ENCODE measurements at places on chromosomes 6 and 20.
A peak's percentile ranks its signal among the peaks of the same experiment; 100 is the strongest.

- no peak for DNase-seq
Measured at GRCh38 chr6:133341607-133342158, 100.5 kb downstream of the EYA4 start.

DNA sequence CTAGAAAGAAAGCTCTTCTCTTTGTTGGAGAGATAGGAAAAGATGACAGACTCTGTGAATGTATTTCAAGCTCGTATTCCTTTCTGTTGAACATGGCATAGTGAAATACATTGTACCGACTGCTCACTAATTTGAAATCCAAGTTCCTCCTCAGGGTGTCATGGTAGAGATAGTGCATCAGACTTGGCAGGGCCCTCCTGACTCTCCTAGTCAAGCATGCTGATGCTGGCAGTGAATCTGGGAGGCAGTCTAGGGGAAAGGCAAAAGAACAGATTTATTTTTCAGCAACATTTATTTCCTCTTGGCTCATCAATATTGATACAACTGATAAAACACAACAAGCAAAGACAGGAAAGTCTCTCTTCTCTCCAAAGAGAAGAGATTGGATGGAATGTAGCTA, 356.3 kb upstream of the IRAK1BP1 start:
- DNase-seq, result no peak

- DNase-seq, result peak; percentile 61
Measured at GRCh38 chr6:118660218-118660569, 8.8 kb upstream of the CEP85L start.

- DNase-seq, result no peak
Measured at GRCh38 chr6:11952316-11952715, 59.8 kb upstream of the HIVEP1 start.

- no peak for DNase-seq
Measured at GRCh38 chr20:8388141-8388540, 256.1 kb downstream of the PLCB1 start.

GRCh38 chr6:116100419-116101301, at the start of gene NT5DC1:
Gene NT5DC1, plus strand, starts transcription at chr6:116100853. Its CDS starts 78 bp downstream, at chr6:116100931.
- DNase-seq, result peak; percentile 92

DNA sequence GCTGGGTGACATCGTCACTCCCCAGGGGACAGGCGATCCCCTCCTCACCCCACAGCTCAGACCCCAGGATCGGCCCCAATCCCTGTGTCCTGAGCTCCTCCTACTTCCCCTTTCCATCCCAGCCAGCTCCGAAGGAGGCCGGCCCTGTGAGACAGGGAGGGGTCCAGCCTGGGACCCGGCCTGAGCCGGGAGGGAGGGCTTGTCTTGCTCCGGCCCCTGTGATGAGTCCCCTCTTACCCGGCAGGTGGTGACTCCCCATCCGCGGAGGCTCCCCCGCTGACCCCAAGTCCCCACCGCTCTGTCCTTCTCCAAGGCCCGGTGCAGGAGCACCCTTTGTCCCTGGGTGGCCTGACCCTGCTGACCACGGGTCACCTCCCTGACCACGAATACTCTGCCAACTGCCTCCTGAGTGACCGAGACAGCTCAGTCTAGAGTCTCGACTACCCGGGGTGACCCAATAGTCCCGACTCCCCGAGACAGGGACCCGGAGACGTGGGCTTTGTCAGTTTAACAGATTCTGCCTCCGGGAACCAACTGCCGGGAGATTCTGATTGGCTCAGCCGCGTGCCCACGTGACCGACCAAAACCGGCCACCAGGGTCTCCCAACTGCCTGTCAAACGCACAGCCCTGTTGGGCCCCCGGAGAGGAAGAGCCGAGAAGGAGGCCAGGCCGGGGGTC, 187.4 kb upstream of the PROKR2 start:
- DNase-seq, result peak; percentile 33

DNA sequence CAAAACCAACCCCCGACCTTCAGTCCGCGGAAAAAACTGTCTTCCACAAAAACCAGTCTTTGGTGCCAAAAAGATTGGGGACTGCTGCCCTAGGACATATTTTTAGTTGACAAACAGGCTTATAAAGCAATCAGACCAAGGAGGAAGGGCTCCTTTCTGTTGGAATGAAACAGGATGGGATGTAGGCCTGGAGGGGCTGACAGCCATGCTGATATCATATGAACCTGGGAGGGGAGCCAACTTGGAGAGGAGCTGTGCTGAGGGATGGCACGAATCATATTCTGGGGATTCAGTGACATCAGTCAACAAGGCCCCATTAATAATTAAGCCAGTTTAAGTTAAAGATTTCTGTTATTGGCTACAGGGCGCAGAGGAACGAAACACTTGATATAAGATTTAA, 225.4 kb upstream of the TSHZ2 start:
- no peak for DNase-seq

DNA sequence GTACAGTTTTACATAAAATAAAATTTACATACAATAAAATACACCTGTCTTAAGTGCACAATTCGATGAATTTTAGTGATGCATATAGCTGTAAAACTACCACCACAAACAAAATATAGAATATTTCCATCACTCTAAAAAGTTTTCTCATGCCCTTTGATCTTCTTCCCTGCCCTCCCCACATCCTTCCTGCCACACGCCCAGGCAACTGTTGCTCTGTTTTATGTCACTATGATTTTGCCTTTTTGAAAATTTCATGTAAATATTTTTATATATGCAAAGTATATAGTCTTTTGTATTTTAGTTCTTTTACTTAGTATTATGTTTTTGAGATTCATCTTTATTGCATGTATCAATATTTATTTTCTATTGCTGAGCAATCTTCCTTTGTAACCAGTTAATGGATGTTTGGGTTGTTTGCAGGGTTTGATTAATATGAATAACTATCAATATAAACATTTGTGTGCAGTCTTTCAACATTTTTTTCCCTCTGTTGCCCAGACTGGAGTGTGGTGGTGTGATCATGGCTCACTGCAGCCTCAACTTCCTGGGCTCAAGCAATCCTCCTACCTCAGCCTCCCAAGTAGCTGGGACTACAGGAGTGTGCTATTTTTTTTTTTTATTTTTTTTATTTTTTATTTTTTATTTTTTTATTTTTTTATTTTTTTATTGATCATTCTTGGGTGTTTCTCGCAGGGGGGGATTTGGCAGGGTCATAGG, 23.8 kb upstream of the SAMHD1 start:
- DNase-seq, result no peak

- DNase-seq, result peak; percentile 55
Measured at GRCh38 chr6:104940893-104941728, 15.8 kb upstream of the LIN28B start.

DNA sequence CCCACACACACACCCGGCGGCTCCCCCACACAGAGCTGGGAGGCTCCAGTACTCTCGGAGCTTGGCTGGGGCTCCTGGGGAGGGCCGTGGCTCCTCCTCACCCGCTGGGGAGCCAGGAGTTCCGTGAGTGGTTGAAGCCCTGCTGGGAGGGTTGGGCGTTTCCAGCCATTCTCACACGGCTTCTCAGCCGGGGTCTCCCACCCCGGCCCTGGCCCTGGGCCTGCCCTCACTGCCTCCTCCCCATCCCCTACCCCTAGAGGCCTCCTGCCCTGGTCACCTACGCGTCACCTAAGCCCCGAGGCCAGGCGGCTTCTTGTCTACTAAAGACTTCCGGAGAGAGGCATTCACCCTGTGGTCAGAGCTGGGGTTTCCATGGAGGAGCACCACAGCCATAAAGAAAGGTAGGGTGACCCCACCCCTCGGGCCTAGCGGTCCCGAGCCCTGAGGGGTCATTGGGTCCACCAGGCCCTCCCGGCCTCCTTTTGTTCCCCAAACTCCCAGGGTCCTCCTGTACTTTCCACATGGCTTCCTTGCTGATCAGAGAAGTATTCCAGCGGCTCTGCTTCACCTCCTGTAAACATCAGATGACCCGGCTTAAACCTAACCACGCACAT, 99.3 kb downstream of the TTLL2 start:
- no peak for DNase-seq

- no peak for DNase-seq
Measured at GRCh38 chr6:110558575-110558974, 82.2 kb upstream of the SLC22A16 start.

- DNase-seq, result no peak
Measured at GRCh38 chr20:49680484-49680883, 33.2 kb downstream of the B4GALT5 start.

All from activated T-cell treated with anti-CD3 and anti-CD28 coated beads, Interleukin-2, amount 50 U/mL, for 48 hours (primary cell).